ENCODE measurements at places on chromosomes 13 and 19.

GRCh38 chr13:50290186-50290585 is 274.9 kb downstream of the KCNRG start:
- DNase-seq, result no peak

DNA sequence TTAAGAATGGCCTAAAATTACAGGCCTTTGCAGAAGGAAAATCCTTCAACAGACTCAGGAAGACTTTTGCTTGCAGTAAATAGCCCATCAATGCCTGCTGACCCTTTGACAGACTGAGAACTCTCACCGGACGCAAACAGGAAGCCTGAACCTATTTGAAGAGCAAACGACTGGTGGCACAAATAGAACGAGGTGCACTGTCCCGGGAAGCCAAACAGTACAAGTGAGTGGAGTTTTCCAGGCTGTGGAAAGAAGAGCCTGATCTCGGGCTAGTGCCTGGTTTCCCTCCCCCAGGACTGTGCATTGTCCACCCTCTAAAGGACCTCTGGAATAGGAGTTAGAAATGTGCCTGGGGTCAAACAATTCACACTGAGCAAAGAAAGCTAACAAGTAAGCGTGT is 165.5 kb downstream of the FGF14 start:
- no peak for DNase-seq

DNA sequence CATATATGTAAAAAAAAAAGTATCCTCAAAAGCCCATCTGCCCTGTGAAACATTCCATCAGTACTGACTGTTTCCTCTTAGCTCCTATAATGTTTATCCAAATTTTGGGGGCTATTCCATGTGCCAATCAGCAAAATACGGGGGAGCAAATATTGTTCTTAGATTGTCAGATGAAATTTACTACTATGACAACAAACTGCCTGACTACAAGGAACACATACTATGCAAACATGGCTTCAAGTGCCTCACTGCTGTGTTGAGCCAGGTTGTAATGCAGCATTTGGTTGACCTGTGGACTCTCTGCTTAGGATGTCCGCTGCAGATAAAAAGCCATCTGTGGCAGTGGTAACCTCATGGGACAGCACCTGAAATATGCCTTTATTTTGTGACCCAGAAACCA is 98.2 kb upstream of the SCEL start:
- DNase-seq, result no peak

DNA sequence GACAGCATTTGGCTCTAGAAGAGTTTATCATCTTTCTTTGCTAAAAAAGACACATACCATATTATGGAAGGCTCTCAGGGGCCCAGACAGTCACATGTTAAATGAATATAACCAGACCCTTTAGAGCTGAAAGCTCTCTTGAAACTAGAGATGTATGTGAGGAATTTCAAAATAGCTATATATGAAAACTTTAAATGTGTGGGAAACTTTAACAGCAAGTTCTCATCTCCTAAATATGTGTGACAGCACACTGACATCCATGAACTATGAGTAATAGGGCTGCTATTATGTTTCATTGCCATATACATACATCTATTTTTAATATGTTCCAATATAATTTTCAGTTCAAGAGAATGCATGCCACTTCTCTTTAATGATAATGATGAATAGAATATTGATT is 509.5 kb downstream of the GPC6 start:
- DNase-seq, result no peak

Data from MG63 (cell line).